ENCODE measurements at places on chromosomes 5 and 9.

DNA sequence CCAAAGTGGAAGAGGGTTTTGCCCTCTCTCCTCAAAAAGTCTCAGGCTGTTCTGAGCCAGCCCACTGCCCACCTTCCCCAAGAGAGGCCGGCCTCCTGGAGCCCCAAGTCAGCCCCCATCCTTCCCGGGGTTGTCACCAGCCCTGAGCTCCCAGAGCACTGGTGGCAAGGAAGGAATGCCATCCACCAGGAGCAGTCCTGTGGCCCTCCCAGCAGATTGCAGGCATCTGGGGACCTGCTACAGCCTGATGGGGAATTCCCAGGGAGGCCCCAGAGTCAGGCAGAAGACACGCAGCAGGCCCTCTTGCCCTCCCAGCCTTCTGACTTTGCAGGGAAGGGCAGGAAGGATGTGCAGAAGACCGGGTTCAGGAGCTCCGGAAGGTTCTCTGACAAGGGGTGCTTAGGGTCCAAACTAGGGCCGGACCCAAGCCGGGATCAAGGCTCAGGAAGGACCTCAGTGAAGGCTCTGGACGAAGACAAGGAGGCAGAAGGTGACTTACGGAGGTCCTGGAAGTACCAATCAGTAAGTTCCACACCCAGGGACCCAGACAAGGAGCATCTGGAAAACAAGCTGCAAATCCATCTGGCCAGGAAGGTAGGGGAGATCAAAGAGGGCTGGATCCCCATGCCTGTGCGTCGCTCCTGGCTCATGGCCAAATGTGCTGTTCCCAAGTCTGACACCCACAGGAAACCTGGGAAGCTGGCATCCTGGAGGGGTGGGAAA is 3.7 kb downstream of the SPATA31E1 start:
- no peak for DNase-seq

- DNase-seq = peak; percentile 53
Observed at GRCh38 chr5:157252711-157253465, 13.0 kb upstream of the CYFIP2 start.

- no peak for DNase-seq
Observed at GRCh38 chr9:33246269-33246860, 6.4 kb downstream of the SPINK4 start.

DNA sequence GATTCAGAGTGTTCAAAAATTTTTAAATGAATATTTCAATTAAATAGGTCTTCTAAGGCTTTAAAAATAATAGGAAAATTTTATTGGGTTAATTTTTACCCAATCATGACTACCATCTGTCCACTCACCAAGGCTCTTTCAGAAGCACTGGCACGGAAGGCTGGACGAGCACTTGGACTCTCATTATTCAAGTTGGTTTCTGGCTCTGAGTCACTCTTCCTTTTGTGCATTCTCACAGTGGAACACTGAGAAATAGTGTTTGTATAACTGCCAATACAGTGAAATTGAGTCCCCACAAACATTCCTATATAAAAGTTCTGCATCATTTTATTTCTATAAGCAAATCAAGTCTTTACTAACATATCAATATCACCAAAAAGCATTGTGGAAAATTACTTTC is 1149.0 kb downstream of the EFNA5 start:
- no peak for DNase-seq

- DNase-seq = no peak
Observed at GRCh38 chr5:174140452-174141020, 95.0 kb downstream of the NSG2 start.

GRCh38 chr9:86605303-86605702 is 251.1 kb upstream of the TUT7 start:
- DNase-seq = no peak

DNA sequence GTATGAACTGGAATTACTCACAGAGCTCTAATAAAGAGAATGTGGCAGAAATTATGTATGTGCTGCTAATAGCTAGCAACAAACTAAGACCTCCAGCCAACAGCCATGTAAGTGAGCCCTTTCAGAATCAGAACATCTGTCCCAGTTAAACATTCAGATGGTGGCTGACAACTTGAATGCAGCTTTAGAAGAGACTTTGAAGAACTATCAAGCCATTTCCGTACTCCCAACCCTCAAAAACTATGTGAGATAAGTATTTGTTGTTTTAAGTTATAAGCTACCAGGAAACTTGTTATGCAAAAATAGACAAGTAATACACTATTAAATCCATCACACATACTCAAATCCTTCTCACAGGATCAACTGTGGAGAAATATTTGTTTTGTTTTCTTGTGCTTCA is 205.2 kb upstream of the EDIL3 start:
- DNase-seq = no peak

GRCh38 chr9:137739371-137740309 is 120.8 kb downstream of the EHMT1 start:
- DNase-seq = no peak

DNA sequence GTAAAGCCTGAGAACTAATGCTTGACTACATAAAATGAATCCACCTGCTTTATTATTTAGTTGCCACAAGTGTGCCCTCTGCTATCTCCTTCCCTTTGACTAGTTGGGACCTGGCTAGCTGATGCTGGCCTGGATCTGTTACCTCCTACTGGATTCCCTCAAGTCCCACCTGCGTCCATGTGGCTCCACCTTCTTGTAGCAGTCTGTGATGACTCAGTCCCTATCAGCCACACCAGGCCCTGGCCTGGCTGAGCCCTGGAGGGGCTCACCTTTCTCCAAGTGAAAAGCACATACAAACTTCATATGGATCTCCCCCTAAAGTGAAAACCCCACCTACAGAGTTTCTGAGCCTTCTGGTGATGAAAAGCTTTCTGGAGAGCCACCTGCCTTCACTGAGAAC is 611.4 kb downstream of the SEMA5A start:
- DNase-seq = no peak

DNA sequence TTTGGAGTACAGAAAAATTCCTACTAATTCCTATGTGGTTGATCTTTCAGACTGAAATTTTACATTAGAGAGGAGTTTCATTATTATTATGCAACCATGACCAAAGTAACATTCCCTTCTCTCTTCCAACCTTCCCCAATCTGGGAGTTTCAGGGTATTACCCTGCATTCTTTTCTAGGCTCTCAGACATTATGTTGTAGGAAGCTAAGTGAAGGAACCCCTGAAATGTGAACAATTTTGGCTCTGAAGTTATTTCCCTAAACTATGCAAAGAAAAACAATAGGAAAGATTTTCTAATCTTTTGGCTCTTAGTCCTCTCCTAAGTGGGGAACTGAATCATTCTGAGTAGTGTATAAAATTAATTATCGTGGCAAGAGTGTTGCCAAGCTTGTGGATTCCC is 63.3 kb upstream of the ZFAND5 start:
- DNase-seq = no peak

DNA sequence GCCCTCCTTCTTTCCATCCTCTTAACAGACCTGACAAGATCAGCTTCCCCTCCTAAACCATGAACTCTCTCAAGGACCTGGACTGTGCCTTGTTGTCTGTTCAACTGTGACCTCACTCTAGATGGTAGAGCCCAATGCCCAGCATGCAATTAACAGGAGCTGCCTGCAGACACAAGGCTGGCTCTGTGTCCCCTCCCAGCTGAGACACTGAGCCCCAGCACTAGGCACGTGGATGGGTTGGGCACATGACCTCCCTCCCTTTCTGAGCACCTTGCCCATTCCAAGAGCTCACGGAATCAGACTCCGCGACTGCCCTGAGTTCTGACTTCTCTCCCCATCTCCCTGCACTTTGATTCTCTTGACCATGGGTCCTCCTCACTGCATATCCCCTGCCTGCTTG is 93.5 kb upstream of the LRRTM2 start:
- no peak for DNase-seq

GRCh38 chr5:56264417-56265025 is 31.4 kb upstream of the ANKRD55 start:
- DNase-seq = no peak

- no peak for DNase-seq
Observed at GRCh38 chr5:99019812-99020697, 91.2 kb upstream of the CHD1 start.

DNA sequence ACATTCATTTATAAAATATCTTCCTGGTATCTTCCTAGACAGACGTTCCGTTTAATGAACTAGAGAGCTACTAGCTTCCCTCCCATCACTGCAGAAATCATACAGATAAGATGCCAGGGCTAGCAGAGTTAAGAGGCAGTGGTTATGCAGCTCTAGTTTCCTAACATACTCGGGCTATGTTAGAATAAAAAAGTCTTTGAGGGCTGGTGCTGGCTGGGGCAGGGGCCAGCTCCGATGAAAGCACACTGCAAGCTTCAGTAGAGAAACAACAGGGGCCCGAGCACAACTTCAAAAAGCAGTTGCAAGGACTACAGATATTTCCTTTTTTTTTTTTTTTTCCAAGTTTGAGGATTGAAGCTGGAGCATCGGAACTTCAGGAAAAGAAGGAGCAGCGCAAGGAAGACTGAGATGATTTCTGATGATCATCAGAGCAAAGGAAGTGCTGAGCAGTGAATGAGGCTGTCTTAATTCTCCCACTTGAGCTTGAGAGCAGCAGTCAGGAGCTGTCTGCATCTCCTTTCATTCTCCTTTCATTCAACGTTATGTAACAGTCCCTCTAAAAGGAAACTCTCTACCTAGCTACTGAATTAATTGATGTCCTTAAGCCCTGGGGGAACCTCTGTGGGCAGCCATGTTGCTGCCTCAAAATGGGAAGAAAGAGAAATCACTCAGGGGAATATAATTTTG is 47.6 kb upstream of the ADCY2 start:
- no peak for DNase-seq

DNA sequence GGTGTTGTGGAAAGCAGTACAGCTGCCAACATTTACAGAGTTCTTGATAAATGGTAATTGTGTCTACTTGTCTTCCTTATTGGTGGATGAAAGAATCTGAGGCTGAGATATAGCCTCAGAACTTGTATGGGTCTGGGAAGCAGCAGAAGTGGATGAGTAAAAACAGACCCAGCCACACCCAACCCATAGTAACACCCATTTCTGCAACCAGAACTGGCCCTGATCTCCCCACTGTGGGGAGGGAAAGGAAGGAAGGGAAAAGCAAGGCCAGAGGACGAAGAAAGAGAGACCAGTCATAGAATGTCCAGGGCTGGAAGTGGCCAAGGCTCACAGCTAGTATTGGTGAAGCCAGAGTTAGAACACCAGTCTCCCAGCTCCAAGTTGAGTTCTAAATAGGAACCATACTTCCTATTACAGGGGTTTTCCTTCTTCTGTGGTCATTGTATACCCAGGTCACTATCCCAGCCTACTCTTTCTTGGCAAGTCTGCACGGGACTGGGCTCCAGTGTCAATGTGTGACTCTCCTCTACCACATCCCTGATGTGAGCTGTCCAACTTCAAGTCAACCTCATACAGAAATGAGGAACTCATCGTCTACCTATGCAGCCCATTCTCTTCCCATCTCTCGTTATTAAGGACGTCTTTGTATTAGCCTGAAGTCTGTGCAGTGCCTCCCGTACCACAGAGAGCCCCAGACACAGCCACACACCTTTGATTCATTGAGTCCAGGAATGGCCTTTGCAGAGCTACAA is 35.9 kb downstream of the ITK start:
- DNase-seq = no peak

DNA sequence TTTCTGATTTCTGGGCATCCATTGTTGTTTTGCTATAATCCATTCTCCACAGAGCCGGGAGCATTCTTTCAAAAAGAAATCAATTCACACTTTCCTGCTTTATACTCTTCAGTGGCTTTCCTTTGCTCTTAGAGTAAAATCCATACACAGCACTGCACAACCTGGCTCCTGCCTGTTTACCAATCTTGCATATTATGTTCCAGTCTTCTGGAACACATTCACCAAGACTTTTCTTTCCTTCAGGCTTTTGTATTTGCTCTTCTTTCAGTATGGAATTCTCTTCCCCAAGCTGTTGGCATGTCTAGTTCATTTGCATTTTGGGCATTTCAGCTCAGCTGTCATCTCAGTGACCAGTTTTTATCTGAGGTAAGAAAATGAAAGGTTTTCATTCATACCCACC is 6.3 kb downstream of the RFESD start:
- no peak for DNase-seq

- no peak for DNase-seq
Observed at GRCh38 chr5:69504036-69504435, 11.4 kb downstream of the OCLN start.

- DNase-seq = no peak
Observed at GRCh38 chr5:115379622-115380344, 83.3 kb upstream of the CCDC112 start.

DNA sequence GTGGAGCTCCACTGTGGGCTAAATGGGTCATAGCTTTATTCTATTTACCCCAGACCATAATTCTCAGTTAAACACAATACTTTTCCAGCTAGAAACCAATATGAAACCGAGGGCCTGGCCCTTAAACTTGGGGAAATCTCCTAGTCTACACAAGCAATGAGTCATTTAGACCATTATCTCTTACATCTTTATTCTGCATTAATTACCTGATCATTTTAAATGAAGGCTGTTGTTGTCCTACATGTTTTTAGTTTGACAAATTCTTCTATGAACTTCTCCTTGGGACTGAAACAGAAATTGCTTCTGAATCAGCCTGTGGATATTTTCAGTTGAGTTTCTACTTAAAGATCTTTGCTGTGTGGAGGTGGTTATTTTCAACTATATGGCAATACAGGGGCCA is 37.9 kb downstream of the RAI14 start:
- no peak for DNase-seq

DNA sequence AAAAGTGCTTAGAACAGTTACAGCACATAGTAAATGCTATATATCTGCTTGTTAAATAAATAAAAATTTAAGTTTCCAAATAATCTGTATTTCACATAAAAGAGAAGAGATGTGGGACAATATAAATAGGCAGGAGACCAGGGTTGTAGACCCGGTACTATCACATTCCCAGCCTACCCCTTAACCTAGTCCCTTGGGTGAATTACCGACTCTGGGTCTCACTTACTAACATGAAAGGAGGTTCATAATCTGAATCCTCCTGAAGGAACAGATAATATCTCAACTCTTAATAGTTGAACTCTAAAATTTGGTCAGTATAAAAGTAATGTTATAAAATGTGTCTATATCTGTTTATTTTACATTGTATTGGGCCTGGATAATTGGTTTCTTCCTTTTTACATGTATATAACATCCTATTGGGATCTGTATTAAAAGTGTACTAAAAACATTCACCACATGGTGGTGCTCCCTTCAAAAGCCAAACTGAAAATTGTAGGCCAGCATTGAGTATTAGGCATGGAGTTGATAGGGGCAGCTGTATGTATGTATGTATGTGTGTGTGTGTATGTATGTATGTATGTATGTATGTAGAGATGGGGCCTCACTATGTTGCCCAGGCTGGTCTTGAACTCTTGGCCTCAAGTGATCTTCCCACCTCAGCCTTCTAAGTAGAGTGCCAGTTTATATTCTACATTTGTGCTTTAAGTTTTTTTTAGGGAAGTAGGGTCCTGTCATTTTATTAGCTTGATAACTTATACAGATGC is 64.2 kb upstream of the ABL1 start:
- no peak for DNase-seq

GRCh38 chr5:131996210-131997025 is 15.0 kb downstream of the ACSL6 start:
- DNase-seq = no peak

DNA sequence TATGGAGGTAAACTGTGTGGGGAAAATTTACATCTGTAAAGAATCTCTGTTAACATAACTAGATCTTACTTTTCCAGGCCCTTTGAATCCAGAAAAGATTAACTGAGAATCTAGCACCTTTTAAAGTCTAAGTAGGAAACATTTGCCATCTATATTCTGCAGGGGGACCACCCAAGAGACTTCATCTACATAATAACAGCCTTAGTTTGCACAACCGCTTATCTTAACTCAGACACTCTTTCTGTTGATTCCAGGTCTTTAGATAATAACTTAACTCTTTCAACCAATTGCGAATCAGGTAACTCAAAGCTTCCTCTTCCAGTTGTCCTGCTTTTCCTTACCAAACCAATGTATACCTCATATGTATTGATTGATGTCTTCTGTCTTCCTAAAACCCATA is 53.4 kb downstream of the GDNF start:
- no peak for DNase-seq

Measured in T-helper 22 cell (primary cell).